ENCODE measurements at places on chromosomes 5 and 9.

DNA sequence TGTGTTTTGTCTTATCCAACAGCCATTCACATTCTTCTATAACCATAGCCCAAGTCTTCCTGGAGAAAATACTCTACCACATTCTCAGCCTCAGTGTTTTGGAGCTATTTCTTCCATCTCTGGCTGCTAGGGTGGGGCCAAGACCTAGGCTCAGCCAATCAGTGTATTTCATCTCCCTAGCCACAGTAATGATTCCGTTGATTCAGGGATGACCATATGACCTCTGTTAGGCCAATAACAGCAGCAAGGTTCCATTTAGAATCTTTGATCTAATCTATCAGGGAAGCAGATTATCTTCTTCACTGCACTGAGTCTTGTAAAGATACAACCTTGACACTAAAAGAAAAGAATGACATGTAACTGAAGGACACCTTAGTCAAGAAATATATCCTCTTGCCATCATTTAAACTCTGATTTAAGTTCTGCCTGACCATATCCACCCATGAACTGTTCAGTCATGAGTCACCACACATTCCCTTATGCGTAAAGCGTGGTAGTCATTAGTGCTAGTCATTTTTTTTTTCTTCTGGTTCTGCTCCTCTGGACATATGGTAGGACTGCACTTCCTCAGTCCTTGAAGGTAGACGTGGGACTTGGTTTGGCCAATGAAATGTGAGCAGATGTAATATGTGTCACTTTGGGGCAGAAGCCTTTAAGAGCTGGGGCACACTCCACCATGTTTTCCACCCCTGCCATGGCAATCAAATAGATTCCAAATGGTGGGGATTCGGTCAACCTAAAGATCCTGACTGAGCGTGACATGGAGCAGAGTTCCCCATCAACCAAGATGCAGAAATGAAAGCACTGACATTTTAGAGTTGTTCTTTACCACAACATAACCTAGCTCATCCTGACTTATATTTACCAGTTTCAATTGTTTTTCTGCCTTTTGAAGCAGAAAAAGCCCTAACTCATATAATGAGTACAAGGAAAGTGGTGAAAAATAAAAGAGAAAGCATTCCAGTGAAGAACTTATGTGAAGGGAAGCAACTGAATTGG lies 12.7 kb upstream of the PRELID2 start:
- ATAC-seq, result peak; percentile 50

DNA sequence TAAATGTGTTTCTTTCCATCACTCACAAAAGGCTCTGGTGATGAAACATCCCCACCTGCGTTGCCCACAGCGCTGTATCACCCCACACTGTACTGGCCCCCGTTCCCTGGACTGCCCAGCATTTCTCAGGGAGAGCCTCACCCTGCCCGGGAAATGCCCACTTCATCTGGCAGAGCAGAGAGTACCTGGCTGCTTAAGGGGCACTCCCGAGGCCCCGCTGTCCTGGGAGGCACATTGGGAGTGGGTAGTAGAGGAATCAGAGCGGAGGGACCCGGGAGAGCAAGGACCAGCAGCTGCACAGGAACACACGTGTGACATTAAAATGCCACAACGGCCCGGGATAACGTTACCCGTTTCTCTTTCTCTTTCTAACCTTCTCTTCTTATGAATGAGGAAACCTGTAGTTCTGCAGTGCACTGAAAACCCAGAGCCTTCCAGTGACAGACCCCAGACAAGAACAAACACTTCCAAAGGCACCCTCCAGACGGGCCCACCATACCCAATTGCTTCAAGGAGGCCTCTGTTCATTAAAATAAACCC lies 110.0 kb downstream of the ROR2 start:
- no peak for ATAC-seq

- ATAC-seq, result no peak
Observed at GRCh38 chr9:2116073-2116472, 100.9 kb downstream of the SMARCA2 start.

- ATAC-seq, result no peak
Observed at GRCh38 chr9:18692268-18692667, 218.3 kb downstream of the ADAMTSL1 start.

DNA sequence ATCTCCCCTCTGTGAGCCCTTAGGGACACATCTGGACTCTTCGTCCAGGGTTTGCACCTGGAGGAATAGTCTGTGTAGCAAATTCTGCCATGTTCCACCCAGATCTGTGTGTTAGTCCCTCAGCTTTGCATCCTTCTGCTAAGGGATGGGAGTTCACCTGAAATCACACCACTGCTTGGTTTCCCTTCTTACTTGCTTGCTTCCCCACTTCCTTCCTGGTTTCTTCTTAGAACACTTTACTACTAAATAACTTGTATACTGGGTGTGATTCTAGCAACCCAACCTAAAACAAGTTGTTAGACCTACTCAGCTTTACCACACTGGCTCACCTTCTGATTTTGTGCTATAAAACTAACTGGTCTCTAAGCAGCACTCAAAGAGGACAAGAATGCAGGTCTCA lies 202.6 kb upstream of the MAP3K1 start:
- peak; percentile 63 for ATAC-seq

GRCh38 chr5:12662545-12663314 lies 758.5 kb upstream of the CTNND2 start:
- ATAC-seq, result no peak

- no peak for ATAC-seq
Observed at GRCh38 chr9:37534412-37534811, 41.8 kb downstream of the FBXO10 start.

GRCh38 chr9:128150594-128151308 lies 1.5 kb downstream of the LCN2 start:
- ATAC-seq, result peak; percentile 15

- ATAC-seq, result no peak
Observed at GRCh38 chr5:20649966-20650365, 662.0 kb upstream of the CDH18 start.

DNA sequence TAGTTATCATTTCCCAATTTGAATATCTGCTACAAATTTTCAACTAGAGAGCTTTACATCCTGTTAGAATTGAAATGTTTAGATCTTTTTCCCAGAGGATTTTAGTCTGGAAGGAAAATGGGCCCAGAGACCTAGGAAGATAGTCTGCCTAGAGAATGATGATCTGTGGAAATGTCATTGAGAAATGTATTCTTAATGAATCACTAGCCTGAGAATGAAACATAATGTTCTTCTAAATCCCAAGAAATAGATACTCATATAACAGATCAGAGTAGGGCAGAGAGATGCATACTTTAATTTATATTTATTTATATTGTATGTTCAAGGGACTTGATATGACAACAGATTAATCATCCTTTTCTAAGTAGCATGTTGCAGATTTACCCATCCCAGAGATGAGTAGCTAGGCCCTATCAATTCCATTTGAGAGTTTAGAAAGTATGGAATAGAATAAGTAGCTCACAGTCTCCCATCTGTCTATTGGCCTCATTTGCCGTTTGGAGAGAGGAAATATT lies 25.1 kb upstream of the SLC44A1 start:
- ATAC-seq, result no peak

DNA sequence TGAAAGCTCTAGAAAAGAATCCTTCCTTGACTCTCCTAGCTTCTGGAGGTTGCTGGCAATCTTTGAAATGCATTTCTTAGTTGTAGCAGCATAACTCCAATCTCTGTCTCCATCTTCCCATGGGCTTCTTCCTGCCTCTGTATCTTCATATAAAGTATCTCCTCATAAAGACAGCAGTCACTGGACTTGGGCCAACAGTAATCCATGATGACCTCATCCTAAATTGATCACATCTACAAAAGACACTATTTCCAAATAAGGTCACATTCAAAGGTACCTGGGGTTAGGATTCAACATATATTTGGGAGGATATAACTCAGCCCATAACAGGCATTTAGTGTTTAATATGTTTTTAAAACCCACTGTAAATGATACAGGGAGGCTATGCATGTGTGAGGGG lies 123.3 kb downstream of the MLLT3 start:
- no peak for ATAC-seq

DNA sequence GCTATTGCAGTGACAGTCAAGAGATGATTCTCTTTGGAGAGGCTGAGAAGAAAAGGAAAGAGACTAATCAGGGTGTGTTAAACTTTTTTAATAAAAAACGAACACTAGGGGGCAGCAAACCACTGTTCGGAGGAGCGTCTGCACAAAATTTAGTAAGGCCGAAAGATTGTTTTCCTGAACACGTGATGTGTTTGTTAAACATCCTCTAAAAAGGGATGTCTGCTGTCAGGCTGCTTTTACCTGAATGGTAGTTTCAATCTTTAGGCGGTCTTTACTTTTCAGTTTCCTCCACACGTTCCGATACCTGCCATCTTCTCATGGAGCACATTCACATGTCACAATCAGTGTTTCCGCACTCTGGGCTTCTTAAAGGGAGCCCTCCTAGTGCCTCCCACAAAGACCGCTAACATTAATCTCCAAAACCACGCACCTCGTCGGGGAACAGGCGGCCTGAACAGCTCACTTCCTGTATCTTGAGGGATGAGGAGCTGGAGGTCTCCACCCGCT lies 125.2 kb downstream of the GPBP1 start:
- ATAC-seq, result peak; percentile 59

DNA sequence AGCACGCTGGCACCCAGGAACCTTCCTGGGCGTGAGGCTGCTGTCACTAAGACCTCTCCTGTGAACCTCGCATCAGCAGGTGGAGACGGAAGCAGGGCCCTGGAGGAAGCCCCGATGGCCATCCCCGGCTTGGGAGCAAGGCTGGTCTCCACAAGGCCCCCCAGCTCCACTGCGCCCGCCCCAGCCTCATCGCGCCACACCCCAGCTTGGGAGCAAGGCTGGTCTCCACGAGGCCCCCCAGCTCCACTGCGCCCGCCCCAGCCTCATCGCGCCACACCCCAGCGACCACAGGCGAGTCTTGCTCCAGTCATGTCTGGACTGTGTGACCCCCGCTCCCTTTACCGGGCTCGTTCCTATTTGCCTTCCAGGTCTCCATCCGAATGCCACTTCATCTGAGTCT lies 11.0 kb downstream of the QSOX2 start:
- peak; percentile 59 for ATAC-seq

DNA sequence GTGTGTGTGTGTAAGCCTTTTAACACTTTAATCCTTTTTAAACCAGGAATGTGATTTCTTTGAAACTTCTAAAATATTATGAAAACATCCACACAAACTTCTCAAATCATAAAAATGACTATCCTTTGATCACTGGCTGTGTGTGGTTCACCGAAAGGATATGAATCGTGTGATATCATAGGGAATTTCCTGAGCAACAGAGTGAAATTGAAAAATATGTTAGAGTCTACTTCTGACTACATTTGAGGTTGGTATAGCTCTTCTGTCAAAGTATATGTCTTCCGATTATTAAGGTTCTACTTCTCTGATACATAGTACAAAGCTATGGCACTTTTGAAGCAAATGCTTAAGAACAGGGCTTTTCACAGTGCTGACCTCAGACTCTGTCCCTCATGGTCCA lies 40.3 kb downstream of the RGMB start:
- no peak for ATAC-seq

GRCh38 chr5:75660678-75661465 lies 49.6 kb downstream of the ANKDD1B start:
- ATAC-seq, result peak; percentile 70

GRCh38 chr9:15735083-15735857 lies 182.4 kb downstream of the CCDC171 start:
- ATAC-seq, result no peak

- no peak for ATAC-seq
Observed at GRCh38 chr5:56409331-56410190, 176.4 kb upstream of the ANKRD55 start.

DNA sequence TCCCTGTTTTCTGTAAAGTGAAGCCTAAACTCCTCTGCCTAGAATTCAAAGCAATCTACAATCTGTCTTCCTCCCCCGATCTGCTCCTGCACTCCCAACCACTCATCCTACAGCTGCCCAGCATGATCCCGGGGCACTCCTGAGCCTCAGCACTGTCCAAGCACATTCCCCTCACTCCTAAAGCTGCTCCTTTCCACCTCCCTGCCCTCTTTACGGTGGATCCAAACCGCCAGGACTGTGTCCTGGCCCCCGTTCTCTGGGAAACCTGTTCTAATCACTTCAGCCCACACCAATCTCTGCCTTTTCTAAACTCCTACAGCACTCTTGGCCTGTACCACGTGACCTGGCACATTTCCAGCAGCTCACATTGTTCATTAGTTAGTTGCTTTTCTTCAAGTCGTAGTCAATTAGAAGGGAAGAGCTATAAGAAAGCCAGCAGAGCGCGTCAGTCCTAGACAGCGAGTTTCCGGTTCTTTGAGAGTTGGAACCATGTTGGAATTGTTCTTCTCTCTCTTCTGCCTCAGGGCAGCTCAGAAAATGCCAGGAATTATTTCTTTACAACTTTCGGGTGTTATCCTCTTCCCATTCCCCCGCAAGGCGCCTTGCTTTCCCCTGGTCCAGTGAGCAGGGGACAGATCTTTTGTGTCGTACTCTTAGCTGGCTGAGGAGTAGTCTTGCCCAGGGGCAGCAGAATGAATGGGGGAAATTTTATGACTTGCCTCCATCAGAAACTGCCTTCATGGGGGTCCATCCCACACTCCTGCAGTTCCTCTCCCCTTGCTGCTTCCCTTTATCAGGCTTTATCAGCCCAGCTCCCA lies 60.7 kb downstream of the NRG2 start:
- no peak for ATAC-seq

DNA sequence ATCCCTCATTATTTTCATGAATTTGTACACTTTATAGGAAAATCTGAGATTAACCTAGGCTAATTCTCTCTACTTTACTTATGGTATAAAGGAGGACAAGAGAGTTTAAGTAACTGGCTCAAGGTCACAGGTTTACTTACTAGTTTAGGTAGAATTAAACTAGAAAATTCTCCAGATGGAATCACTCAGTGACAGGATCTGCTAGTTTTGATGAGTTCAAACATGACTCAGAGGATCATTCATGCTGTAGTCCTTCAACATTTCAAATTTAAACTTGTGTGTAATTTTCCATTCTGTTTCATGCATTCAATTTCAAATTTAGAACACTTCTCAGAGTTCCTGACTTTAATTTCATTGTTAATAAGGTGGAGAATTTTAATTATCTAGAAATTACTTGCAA lies 485.7 kb upstream of the TUSC1 start:
- ATAC-seq, result no peak

- no peak for ATAC-seq
Observed at GRCh38 chr5:139660105-139660922, 12.2 kb downstream of the CXXC5 start.

- no peak for ATAC-seq
Observed at GRCh38 chr5:132690156-132690555, 16.4 kb downstream of the IL4 start.

- no peak for ATAC-seq
Observed at GRCh38 chr9:107733523-107733894, 243.9 kb upstream of the KLF4 start.

DNA sequence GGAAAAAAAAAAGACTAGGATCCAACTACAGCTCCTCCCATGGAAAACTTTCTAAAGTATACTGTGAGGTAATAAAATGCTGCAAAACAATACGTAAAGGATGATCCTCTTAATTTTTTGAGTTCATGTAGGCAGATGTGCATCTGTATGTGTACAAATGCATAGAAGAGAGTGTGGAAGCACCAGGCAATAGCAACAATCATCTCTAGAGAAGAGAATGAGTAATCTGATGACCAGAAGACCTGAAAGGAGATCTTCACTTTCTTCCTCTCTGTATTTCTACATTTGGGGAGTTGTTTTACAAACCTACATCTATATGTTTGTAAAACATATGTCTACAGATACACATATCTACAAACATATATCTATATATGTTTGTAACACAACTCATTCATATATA lies 29.3 kb upstream of the SPDL1 start:
- ATAC-seq, result no peak
